ENCODE measurements at places on chromosomes 2 and 18. TPM values are rescaled to one million over a fixed set of nuclear protein-coding genes. Genes with fewer than 3 reads are reported as not detected.

The AMER3 gene
- total RNA-seq: not detected

The CENPA gene
- 33.1 TPM for total RNA-seq

DNA sequence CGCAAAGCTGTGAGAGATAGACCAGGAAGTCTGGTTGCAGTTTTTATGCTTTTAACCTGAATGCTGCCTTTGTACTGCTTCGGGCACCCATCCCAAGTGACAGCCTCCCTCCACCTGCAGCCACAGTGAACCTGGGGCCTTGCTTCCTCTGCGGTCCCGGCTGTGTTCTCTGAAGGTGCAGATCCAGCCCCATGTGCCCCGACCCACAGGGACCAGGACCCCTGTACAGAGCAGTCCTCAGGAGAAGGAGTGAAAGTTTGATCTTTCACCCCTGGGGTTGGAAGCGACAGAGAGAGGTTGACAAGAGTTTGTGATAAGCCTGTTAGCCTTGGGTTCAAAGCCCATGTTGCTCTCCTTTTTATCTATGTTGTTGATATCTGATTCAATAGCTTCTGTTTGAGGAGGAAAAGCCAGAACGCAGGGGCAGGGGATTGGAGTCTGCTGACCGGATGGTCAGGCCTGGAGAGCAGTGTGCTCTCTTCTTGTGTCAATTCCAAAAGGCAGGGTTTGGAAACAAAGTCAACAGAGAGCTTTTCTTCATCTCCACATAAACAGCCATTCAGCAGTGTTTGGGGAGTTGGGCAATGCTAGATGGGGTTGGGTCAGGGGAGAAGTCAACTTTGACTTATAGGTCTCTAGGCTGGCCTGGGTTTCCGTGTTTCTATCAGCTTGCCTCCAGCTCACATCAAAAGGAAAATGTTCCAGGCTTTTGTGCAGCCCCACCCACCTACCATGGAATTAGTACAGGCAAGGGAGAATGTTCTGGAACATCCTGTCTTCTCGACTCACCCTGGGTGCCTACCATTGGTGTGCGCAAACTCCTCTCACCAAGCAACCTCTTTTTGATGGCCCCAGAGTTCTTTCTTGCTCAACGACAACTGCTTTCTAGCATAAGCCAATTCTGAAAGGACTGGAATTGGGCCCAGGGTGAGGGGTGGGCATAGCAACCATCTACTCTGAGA, 214.9 kb downstream of the ALPK2 start:
- H3K27me3 ChIP-seq: no peaks in the 10 kb centered on the region
- H3K4me1 ChIP-seq: peaks cover 20% of the 10 kb centered on the region
- H3K36me3 ChIP-seq: no peaks in the 10 kb centered on the region
- no peak overlapping the region for H3K27ac ChIP-seq

- H3K4me1 ChIP-seq: no peaks in the 10 kb centered on the region
- no peak overlapping the region for H3K27ac ChIP-seq
- H3K27me3 ChIP-seq: no peaks in the 10 kb centered on the region
Measured at GRCh38 chr2:36235882-36236281, 119.7 kb upstream of the CRIM1 start.

The ZRANB3 gene
- 7.9 TPM for total RNA-seq

DNA sequence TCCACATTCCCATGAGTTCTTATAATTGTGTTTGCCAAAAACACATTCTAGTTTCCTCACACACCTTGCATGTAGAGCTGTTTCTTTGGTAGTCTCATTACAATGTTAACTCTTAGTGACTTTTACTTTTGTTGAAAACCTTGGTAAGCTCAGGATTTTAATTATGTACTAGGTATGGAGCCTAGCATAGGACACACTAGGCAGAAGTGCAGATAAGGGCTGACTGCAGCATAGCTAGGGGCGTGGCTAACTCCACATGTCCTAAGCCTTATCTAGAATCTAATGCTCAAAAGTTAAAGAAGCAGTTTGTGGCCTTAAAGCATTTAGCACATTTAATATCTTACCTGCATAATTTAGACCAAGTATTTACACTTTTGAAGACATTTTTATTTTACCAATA, 153.7 kb upstream of the FBXO11 start:
- DNase-seq: no peak
- H3K27ac ChIP-seq: no peak overlapping the region
- H3K4me3 ChIP-seq: no peak overlapping the region
- H3K27me3 ChIP-seq: peaks cover 8% of the 10 kb centered on the region
- H3K36me3 ChIP-seq: no peaks in the 10 kb centered on the region
- no peaks in the 10 kb centered on the region for H3K4me1 ChIP-seq

DNA sequence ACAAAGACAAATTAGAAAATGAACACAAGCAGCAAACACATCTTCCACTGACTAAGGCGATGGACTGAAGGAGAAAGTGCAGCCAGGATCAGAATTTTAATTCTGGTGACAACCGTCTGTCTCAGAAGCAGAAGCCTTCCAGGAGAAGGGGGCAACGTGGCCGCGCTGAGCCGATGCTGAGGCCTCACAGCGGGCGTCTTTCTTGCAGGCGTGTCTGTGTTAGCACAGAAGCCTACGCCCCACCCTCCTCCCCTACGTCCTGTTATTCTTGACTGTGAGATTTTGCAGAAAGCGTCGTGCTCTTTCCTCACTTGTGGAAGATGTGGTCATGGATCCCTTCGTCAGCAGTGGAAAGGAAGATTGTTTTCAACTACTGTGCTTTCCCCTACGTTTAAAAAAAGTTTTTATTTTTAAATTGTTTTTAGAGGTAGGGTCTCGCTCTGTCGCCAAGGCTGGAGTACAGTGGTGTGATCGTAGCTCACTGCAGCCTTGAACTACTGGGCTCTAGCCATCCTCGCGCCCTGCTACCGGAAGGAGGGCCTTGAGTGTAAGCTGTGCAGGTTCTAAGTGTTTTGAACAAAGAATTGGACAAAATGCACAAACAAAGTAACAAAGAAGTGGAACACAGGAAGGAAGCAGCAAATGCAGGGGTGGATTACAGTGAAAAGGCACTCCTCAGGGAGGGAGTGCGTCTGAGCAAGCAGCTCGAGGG, 422.0 kb downstream of the GALR1 start:
- H3K27me3 ChIP-seq: no peaks in the 10 kb centered on the region
- no peak overlapping the region for H3K4me3 ChIP-seq
- DNase-seq: no peak

DNA sequence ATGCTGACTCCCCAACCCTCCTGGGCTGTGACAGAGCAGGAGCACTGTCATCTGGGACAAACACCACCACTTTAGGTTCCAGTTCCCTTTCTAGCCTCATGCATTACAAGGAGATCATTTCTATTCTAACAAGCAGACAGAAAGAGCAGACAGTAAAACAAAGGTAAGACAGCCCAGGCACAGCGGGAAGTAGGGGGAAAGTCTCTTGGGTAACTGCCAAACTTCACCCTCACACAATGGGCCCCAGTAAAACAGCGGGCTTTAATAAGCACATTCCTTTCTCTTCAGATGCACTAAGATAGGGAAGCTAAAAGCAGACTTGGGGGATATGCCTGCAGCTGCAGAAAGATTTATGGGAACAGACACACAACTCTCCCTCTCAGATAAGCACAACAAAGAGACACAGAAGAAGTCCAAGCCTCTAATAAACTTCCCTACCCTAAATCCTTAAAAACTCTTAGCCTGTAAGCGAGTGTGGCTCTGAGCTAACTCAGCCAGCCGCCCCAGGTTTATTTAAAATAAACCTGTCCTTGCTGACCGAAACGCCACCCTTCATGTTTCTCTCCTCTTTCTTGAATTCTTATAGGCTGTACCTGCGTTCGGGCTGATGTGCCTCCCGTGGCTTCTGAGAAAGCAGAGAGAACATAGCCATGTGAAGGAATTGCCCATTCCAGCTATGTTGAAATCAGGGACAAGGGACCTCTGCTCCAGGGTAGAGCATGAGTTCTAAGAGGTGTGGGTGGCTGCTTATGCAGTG, 726.8 kb upstream of the DDX18 start:
- H3K27me3 ChIP-seq: no peaks in the 10 kb centered on the region
- H3K4me3 ChIP-seq: no peak overlapping the region
- no peaks in the 10 kb centered on the region for H3K4me1 ChIP-seq
- no peak overlapping the region for H3K27ac ChIP-seq
- DNase-seq: no peak
- no peaks in the 10 kb centered on the region for H3K36me3 ChIP-seq

DNA sequence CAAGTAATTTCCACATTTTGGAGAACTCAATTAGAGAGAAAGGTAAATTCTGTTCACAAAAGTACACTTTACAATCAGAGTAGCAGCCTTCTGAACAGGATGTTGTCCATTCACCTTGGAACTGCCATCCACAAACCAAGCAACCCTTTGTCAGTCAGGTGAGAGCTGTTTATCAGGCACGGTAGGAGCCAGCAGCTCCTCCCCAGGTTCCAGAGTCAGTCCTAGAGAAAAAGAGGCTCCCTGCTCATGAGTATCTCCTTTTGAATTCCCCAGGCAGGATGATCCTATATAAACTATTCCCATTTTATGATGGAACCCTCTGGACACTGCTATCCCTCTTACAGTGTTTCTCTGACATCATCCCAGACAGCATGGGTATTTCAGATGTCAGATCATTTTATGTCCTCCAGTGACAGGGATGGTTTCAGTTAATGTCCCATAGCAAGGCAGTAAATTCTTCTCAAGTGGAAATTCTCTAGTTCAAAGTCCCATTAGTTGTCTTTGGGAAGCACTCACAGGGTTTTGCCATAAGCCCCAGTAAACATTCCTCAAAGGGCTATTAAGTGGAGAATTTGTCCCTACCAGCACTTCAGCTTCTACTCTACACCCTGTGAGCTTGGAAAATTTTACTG, 34.5 kb upstream of the CSRNP3 start:
- no peak for DNase-seq
- H3K4me3 ChIP-seq: no peak overlapping the region
- no peaks in the 10 kb centered on the region for H3K4me1 ChIP-seq
- H3K27ac ChIP-seq: no peak overlapping the region
- no peaks in the 10 kb centered on the region for H3K36me3 ChIP-seq
- no peaks in the 10 kb centered on the region for H3K27me3 ChIP-seq

DNA sequence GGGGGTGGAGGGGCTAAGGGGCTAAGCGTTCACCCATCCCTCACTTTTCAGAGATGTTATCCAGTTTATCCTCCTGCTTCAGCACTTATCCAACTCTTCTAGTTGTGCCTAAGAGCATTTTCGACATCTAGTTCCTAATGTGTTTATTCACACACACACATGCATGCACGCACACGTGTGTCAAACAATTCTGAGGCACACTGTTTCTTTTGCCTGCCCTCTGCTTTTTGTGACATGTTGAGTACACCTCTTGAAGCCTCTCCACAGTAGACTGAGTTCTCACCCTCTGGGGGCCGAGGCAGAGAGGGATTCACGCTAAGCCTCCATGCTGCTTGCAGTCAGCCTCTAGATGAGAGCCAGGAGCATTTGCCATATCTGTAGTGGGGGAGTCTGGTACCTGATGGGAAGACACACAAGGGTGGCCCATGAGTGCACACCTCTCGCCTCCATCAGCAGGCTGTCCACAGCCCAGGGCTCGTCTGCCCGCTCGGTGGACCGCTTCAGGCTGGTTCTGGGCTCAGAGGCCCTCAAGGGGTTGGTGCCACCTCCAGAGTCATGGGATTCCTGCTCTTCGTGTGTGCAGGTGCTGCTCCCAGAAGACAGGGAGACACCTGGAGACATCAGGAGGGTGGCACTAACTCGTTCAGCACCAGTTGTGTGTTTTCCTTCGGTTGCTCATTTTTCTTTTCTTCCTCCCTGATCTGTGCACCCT, 11.9 kb downstream of the TWIST2 start:
- no peak overlapping the region for H3K4me3 ChIP-seq
- H3K4me1 ChIP-seq: peaks cover 14% of the 10 kb centered on the region
- no peaks in the 10 kb centered on the region for H3K36me3 ChIP-seq
- no peaks in the 10 kb centered on the region for H3K27me3 ChIP-seq
- H3K27ac ChIP-seq: no peak overlapping the region

The NDUFS1 gene
- total RNA-seq: 95.5 TPM

- no peaks in the 10 kb centered on the region for H3K27me3 ChIP-seq
- H3K36me3 ChIP-seq: no peaks in the 10 kb centered on the region
- no peak overlapping the region for H3K4me3 ChIP-seq
- no peak for DNase-seq
Measured at GRCh38 chr2:191942090-191942738, 95.3 kb upstream of the CAVIN2 start.

GRCh38 chr2:96683972-96684820, 41.6 kb downstream of the FER1L5 start:
- H3K4me1 ChIP-seq: no peaks in the 10 kb centered on the region
- no peak overlapping the region for H3K27ac ChIP-seq
- no peaks in the 10 kb centered on the region for H3K36me3 ChIP-seq
- no peak overlapping the region for H3K4me3 ChIP-seq
- DNase-seq: no peak

DNA sequence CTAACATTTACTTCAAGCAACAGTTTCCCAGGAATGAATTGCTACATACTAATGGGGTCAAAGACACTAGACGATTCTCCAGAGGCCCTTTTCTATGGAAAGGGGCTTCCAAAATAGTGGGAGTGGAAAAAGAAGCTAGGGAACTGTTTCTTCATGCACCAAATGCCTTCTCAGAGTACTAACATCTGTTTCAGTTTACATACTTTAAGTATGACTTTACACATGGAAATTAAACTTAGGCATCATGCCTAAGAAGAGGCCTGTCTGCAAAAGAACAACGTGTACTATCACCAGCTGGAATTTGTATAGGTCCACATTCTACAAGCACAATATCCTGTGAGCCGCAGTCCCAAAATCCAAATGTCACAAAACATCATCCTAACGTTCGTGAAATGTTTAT, 29.4 kb upstream of the WDR75 start:
- no peak overlapping the region for H3K4me3 ChIP-seq
- H3K27me3 ChIP-seq: no peaks in the 10 kb centered on the region
- no peak overlapping the region for H3K27ac ChIP-seq
- no peaks in the 10 kb centered on the region for H3K36me3 ChIP-seq
- DNase-seq: peak; percentile 49

DNA sequence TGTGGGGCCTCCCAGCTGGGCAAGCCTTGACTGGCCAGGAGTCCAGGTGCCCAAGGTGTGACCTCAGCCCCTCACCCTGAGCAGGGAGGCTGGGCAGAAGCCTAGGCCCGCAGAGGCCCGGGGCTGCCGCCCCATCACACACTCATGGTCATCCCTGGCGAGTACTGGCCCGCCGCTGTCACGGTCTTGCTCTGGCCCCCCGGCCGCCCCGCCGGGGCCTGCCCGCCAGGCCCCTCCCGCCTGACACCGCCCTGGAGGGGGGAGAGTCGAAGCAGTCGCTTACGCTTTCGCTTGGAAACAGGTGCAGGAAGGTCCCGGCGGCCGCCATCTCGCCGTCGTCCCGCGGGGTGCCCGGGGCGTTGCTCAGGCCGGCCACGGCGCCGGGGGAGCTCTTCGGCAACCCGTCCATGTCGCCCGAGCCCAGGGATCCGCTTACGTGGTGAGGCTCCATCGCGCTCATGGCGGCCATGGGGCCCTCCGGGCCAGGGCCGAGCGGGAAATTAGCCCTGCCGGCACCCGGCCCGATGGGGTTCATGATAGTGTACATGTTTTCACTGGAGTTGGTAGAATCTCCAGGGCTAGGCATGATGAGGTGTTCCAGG, 26.6 kb upstream of the ANKRD62 start:
- DNase-seq: no peak
- H3K36me3 ChIP-seq: no peaks in the 10 kb centered on the region
- H3K4me1 ChIP-seq: peaks cover 9% of the 10 kb centered on the region
- no peak overlapping the region for H3K27ac ChIP-seq

- H3K4me3 ChIP-seq: no peak overlapping the region
- DNase-seq: no peak
- no peaks in the 10 kb centered on the region for H3K4me1 ChIP-seq
- no peaks in the 10 kb centered on the region for H3K36me3 ChIP-seq
- H3K27ac ChIP-seq: no peak overlapping the region
Measured at GRCh38 chr2:6181926-6182325, 489.7 kb downstream of the SOX11 start.

Data from endothelial cell of umbilical vein (primary cell).